ENCODE measurements at places on chromosomes 2 and 18. TPM values are rescaled to one million over a fixed set of nuclear protein-coding genes. Genes with fewer than 3 reads are reported as not detected.

- peak; percentile 54 for DNase-seq
Measured at GRCh38 chr2:94984964-94985575, 40.4 kb upstream of the MAL start.

DNA sequence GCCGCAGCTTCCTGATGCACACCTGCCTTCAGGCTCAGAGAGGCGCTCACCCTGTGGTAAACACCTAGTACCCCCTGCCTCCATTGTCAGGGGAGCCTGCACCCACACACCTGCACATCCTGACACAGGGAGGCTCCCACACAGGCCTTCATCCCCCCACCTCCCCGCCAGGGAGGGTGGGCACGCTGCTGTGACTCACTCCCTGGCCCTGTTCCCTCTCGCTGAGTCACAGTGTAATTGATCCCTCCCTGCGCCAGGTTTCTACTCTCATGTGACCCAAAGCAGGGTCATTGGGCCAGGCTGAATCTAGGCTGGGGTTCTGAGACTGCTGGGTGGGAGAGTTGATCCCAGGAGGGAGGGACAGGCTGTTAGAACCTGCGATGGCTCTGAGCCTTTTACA, 8.5 kb upstream of the CELF4 start:
- DNase-seq = peak; percentile 16

The IL1B gene
- total RNA-seq = 0.35 TPM

DNA sequence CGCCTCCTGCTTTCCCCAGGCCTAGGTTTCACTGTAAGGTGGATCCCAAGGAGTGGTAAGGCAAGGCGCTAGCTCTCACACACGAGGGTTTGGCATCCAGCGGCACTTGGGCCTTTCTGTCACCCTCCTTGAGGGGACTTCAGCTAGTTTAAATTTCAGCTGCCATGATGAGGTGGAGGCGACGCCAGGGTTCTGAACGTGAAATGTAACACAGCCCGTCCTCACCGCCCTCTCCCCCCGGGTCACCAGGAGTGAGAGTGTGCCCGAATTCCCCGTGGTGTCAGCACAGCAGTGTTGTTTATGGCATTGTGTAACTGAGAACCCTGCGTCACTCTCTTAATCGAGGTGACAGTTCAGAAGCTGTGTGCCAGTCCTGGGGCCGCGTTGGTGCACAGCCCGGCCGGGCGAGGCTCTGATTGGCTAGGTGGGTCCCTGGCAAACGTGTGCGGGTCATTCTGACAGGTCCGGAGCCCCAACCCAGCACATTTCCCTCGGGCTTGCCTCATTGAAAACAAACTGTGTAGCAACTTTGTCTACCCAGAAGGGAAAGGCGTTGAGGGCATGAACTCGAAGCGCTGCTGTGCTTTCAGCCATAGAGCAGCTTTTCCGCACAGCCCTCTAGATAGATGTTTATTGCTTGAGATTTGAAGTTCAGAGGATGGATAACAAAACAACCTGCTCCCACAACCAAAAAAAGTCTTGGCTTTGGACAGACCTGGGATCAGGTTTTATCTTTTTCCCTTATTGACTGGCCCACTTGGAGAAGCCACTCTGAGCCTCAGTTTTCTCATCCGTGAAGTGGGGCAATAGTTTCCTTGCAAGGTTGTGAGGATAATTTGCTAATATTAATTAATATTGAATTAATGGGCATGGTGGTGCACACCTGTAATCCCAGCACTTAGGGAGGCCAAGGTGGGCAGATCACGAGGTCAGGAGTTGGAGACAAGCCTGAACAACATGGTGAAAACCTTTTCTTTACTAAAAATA, 4.9 kb downstream of the CIDEA start:
- no peak for DNase-seq

DNA sequence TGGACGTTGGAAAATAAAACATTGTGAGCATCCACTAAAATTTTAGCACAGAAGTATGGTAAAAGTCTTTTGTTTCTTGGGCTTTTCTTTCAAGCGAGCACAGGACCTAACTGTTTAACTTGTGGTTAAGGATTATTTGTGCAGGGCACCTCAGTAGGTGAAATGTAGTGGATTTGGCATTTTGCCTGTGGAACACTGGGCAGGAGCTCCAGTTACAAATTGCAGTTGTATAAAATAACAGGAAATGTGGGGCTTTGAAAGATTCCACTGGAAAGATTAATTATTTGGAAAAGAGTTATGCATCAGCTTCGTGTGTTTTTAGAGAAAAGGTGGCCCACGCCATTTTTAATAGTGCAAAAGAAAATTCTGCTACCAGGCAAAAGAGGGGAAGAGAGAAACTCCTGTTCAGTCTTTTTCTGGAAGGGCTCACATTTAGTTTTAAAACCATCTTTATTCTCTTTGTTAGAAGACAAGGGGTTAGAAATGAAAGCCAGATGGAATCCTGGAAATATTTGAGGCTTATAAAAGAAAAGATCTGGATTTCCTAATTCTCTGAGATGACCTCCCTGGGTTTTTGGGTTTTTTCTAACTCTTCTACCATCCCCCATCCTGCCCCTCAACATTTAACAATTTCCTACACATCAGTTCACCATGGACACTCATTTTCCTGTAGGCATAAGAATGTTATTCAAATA, 144.3 kb upstream of the SERTAD2 start:
- peak; percentile 92 for DNase-seq

The SLC9A4 gene
- 7.6 TPM for total RNA-seq

DNA sequence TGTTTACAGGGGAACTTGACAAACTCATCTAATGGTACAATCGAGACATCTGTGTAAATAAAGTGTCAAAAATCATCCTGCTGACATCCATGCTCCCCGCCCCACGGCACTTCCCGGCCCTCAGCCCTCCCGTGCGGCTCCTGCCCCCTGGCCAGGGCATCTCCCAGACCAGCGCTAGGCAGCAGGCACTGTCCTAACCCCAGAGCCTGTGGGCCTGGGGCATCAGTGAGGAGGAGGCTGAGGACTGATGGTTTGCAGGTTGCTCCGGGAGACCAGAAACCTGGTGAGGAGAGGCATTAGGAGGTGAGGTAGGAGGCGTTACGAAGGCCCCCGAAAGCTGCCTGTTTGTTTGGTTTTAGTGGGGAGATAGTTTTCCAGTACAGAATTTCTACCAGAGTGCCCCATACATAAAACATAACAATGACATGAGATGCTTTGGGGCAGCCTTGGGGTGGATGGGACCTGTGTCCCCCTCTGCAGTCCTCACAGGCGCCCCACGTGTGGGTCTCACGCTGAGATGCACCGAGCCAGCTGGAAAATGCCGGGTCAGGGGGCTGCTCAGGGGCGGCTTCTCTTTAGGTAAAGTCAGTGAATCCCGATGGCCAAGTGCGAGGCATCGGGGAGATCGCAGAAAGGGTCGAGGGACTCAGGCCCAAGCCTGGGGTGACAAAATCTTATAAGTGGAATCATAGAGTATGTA, 114.2 kb downstream of the RTP5 start:
- DNase-seq = no peak

DNA sequence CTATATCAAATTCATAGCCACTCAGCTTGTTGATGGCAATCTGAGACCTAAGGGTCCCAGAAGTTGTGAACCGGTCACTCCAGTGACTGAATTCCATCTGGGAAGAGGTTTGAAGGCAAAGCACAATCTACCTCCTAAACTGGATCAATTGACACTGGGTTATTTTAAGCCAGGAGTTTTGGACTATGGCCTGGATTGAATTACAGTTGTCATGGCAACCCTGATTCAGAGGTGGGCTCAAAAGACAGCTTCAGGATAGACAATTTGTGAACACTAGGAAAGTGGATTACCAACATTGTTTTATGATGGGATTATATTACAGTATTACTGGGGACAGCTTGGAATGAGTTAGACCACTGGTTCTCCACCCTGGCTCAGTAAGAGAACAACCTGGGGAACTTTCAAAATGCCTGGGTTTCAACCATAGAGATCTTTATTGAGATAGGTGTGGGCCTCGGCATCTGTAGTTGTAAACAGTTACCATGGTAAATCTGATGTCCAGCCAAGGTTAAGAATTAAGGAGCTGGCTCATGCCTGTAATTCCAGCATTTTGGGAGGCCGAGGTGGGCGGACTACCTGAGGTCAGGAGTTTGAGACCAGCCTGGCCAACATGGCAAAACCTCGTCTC, 58.8 kb downstream of the MFSD6 start:
- DNase-seq = peak; percentile 40

GRCh38 chr2:99659874-99660273, 170.1 kb upstream of the REV1 start:
- peak; percentile 56 for DNase-seq

The RGPD8 gene
- total RNA-seq = 23.0 TPM

DNA sequence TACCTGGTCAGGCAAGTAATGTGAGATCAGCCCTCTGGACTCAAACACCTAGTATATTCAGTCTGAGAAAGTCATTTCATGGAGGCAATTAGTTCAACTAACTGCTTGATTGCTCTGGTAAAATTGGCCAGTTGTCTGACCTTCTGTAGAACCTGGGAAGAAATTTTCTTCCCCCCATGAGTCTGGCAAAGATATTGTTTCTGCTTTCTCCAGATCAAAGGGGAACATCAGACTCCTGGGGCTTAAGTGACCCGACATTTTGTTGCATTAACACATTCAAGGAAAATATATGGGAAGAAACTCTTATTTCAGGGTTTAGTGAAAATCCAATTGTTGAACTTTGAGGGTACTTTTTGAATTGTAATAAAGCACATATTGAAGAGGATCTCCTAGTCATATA, 375.1 kb downstream of the SUCLG1 start:
- DNase-seq = no peak
